ENCODE measurements at places on chromosomes 2 and 18.

- no peak for DNase-seq
Measured at GRCh38 chr2:8307606-8308180, 374.2 kb upstream of the ID2 start.

DNA sequence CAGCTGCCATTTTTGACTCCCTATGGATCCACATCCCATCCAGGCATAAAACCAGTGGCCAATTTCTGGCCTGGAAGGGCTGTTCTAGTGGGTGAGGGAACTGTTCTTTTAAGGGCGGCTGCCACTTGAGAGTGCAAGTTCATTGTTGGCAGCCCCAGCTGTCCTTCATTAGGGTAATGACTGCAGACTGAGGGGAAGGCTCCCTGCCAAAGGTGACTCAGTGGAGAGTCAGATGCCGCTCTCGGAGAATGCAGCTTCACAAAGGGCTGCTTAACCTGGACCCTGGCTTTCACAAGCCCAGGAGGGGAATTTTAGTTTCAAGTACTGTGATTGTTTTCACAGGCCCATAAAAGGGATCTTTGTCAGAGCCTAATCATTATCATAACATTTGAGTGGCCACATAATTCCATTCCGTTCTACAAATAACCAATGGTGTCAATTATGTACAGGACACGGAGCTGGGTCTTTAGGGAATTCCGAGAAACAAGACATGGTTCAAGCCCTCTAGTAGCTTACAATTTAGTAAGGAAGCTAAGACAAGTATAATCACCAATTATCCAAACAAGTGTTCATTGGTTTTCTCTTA, 235.7 kb downstream of the CDCA7 start:
- DNase-seq = no peak

- no peak for DNase-seq
Measured at GRCh38 chr2:182447863-182448262, 21.0 kb upstream of the PDE1A start.

- no peak for DNase-seq
Measured at GRCh38 chr2:165348441-165348840, 109.2 kb downstream of the SCN2A start.

- DNase-seq = no peak
Measured at GRCh38 chr18:26639149-26639548, 90.8 kb upstream of the KCTD1 start.

DNA sequence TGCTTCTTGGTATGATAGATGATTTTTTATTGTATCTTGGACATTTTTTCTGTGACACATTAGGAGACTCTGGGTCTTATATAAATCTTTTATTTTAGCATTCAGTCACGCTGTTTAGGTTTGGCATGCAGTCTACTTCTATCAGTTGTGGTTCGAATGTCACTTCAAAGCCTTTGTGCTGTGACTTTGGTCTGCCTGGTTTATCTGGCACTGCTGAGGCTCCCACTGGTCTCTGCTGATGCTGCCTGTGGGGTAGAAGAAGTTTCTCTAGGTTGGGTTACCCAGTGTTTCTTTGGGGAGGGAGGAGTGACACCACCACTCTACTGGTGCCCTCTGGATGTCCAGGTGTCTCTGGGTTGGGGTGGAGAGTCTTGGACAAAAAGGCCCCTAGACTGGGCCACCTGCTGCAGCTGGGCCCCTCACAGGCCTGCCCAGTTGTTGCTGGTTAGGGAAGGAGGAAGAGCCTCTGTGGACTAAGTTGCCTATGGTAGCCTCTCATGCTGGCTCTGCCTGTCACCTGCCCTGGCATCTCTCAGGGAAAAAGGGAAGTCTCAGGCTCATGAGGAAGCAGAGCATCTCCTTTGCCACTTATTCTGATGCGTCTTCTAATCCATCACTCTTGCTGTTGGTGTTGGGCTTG, 115.4 kb upstream of the HS6ST1 start:
- DNase-seq = no peak

DNA sequence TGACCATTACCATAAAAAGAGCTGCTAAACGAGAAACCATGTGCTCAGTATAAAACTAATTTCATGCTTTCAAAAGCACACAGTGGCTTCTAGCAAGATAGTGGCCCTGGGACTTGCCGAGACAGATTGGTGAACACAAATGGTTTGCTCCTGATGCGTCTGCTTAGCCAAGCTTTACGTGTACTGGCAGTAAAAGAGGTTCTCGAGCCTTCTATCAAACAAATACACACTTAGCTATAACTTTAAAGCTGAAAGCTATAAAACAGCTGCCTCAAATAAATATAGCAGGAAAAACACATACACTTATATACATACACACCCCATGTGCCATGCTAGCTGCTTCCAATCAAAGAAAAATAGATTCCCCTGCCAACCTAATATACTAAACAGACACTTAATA, 117.0 kb downstream of the ZNF385B start:
- no peak for DNase-seq

DNA sequence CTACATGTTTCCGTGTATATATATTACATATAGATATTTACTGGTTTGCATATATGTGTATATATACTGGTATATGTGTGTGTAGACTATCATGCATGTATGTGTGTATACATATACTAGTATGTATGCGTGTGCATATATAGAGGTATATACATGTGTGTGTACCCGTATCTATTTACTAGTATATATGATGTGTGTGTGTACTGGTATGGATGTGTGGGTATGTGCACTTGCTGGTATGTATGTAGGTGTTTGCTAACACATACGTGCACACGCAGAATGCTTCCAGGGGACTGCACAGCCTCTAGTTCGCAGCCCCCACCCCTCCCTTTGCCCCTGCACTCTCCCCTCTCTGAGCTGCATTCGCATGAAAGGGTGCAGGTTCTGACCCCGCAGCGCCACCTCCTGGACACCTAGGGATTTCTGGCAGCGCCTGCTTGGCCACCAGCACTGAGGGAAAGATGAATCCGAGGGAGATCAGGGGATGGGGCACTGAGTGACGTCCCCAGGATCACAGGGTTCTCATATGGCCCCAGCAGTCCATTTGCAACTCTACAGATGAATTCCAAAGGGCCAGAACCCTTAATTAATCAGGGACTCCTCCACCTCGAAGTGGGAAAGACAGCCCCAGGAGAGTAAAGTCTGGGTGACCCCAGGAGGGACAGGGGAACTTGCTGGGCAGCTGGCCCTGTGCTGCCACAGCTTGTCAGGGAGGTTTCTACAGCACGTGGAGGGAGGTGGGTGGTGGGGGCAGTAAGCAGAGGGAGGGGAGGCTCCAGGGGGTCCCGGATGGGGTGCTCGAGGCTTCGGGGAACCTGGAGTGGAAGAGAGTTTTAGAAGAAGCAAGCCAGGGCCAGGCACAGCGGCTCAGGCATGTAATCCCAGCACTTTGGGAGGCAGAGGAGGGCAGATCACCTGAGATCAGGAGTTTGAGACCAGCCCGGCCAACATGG, 66.8 kb upstream of the ASAP2 start:
- peak; percentile 81 for DNase-seq

- DNase-seq = no peak
Measured at GRCh38 chr18:8962192-8962779, 140.2 kb upstream of the NDUFV2 start.

DNA sequence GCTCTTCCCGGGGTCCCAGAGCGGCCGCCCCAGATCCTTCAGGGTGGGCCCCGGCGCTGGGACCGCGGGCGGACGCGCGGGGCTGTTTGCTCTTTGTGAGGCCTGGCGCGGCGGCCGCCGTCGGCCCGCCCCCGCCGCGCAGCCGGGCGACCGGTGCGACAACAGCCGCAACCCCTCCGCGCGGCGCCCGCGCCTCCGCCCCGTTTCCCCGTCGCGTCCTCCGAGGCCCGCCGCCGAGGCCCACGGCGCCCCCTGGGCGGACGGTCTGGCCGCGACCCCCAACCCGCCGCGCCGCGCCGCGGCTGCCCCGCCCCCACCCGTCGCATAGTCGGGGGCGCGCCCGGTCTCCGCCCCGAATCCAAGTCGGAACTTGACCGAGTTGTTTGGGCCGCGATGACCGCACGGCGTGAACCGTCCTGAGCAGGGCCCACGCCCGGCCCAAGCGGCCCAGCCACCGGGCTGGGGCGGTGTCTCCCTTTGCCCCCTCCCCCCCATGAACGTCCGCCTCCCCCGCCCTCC, 448 bp downstream of the YPEL5 start:
- peak; percentile 36 for DNase-seq

GRCh38 chr2:41835401-41835800, 212.4 kb upstream of the PKDCC start:
- DNase-seq = no peak

DNA sequence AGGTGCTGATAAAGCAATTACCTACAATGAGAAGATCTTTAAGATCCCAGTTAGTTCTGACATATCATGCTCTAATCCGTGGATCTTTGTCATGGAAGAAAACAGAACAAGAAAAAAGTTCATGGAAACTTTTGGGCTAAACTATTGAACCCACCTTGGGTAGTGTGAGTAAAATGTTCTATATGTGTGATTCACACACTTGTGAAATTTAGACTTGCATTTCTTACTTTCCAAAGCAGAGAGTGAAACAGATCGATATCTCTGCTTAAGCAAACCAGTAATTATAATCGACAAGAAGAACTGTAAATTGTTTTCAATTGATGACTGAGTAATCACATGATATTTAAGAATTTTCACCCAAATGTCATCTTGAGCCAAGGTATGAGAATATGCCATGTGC, 214.2 kb downstream of the HRH4 start:
- no peak for DNase-seq

GRCh38 chr18:13513481-13513880, 212.9 kb downstream of the FAM210A start:
- DNase-seq = no peak

GRCh38 chr2:197042739-197043196, 116.3 kb upstream of the PGAP1 start:
- DNase-seq = no peak

GRCh38 chr2:12932192-12932591, 215.5 kb downstream of the TRIB2 start:
- DNase-seq = no peak

GRCh38 chr2:33636001-33636400, 36.9 kb upstream of the FAM98A start:
- no peak for DNase-seq

DNA sequence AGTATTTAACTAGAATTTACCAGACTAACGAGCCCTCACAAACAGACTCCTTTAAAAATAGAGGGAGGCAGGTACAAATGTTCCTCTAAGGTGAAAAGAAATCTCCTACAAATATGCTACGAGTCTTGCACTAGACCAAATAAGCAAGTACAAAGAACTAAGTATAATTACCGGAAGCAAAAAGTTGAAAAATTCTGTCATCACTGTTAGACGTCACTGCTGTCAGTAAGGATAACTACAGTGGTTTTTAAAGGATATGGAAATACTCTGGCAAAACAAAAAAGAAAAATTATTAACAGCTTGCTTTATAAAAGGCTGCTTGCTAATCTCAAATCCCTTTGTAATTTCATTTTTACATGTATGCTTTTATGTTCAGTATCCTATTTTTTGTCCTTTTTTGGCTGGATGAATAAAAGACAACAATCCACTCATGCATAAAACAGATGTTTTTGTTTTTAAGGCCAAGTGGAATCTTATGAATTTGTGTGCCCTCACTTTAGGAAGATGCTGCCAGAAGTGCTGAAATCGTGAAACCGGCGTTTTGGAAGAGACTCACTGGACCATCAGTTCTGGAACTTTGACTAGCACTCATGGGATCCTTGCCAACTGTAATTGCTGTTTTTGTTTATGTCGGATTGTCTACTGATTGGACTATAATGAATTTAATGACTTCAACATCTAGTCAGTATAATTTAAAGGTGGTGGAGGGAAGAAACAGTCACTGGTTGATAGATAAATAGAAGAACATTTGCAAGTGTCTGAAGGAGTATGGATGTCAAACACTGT, 6.7 kb downstream of the ZNF521 start:
- no peak for DNase-seq

- DNase-seq = no peak
Measured at GRCh38 chr18:3709205-3709604, 259.2 kb downstream of the TGIF1 start.

- DNase-seq = no peak
Measured at GRCh38 chr2:207088276-207088675, 77.5 kb downstream of the KLF7 start.

- DNase-seq = no peak
Measured at GRCh38 chr2:85012855-85013254, 41.9 kb downstream of the KCMF1 start.

- DNase-seq = no peak
Measured at GRCh38 chr18:58806826-58807714, 57.6 kb upstream of the ZNF532 start.

- DNase-seq = no peak
Measured at GRCh38 chr2:164882276-164882675, 40.7 kb upstream of the COBLL1 start.

DNA sequence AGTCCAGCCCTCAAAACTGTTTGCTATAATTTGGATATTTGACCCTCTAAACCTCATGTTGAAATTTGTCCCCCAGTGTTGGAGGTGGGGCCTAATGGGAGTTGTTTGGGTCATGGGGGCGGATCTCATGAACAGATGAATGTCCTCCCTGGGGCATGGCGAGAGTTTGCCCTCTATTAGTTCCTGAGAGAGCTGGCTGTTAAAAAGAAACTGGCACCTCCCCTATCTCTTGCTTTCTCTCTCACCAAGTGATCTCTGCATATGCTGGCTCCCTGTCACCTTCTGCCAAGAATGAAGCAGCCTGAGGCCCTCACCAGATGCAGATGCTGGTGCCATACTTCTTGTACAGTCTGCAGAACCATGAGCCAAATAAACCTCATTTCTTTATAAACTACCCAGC, 12.0 kb downstream of the LNPK start:
- no peak for DNase-seq

- no peak for DNase-seq
Measured at GRCh38 chr2:67309281-67309680, 87.9 kb upstream of the ETAA1 start.

GRCh38 chr18:50338122-50338521, 36.7 kb upstream of the SKA1 start:
- DNase-seq = no peak

DNA sequence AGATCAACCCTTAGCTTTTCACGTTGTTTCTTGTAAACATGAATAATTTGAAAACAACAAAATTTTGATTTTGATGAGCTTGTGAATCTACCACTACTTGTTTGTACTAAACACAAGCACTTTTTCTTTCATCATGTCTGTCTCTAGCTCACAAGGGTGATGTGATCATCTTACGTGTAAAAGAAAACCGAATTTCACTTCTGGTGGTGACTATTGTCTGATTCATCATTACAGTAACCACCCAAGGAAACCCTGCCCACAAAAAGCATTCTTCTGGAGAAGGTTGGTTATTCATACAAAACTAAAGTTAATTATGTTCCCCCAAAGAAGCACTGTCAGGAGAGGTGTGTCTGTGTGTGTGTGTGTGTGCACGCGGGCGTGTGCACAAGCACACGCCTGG, 285.4 kb downstream of the ZNF516 start:
- no peak for DNase-seq

- no peak for DNase-seq
Measured at GRCh38 chr2:8675543-8675942, 6.3 kb upstream of the ID2 start.

- DNase-seq = no peak
Measured at GRCh38 chr2:88212251-88212790, 42.2 kb downstream of the THNSL2 start.

- DNase-seq = no peak
Measured at GRCh38 chr2:143841935-143842334, 678.0 kb downstream of the ZEB2 start.

Measured in stimulated activated CD4-positive, alpha-beta T cell treated with anti-CD3 and anti-CD28 coated beads, Interleukin-15, amount 100 ng/mL, for 24 hours (primary cell).